CD4-positive, alpha-beta memory T cell (primary cell): ENCODE measurements at places on chromosomes 16 and 17. TPM values are rescaled to one million over a fixed set of nuclear protein-coding genes. Genes with fewer than 3 reads are reported as not detected.

GRCh38 chr16:80806927-80807340, 2.5 kb upstream of the CDYL2 start:
- DNase-seq: peak; percentile 76

The TMEM92 gene
- not detected for total RNA-seq

DNA sequence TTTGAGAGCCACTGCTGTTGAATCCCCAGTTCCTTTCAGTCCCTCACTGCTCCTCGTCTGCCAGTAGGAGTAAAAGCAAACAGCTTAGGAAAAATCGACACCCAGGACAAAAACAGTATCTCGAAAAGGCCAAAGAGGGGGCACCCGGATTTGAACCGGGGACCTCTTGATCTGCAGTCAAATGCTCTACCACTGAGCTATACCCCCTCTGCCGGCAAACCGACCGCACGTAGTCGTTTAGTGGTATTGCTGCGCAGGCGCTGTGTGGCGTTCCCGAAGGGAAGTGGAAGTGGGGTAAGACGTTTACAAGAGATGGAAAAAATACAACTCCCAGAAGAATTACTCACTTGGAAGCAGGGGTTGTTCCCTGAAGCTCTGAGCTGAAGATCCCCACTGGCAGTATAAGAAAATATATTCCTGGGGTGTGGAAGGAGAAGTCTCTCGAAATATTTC, 2.2 kb upstream of the PLXDC1 start:
- DNase-seq: peak; percentile 89

- no peak for DNase-seq
Observed at GRCh38 chr17:8916466-8916865, 49.0 kb upstream of the PIK3R6 start.

The ADCY9 gene
- 7.8 TPM for total RNA-seq

DNA sequence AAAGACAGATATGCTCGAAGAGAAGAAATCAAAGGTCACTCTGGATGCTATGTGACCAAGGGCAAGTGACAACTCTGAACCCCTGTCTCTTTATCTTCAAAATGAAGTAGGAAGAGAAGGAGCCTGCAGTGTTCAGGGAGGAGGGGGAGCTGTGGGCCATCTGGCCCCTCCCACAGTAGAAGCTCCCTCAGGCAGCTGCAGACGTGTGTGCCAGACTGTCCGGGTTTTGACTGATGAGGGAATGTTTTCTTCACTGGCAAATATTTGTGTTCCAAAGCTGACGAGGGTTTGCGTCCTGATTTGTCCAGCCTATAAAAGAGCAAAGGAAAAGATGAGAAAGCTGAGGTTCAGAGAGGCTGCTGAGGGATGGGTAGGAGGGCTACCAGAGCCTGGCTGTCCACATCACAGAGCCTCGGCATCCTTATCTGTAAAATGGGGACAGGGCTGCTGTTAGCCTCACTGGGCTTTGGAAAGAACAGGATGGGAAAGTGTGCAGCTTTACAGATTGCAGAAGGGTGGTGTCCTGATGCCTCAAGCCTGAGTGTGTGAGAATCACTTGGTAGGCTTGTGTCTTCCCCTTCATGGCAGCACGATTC, 1.8 kb upstream of the GINS2 start:
- no peak for DNase-seq

DNA sequence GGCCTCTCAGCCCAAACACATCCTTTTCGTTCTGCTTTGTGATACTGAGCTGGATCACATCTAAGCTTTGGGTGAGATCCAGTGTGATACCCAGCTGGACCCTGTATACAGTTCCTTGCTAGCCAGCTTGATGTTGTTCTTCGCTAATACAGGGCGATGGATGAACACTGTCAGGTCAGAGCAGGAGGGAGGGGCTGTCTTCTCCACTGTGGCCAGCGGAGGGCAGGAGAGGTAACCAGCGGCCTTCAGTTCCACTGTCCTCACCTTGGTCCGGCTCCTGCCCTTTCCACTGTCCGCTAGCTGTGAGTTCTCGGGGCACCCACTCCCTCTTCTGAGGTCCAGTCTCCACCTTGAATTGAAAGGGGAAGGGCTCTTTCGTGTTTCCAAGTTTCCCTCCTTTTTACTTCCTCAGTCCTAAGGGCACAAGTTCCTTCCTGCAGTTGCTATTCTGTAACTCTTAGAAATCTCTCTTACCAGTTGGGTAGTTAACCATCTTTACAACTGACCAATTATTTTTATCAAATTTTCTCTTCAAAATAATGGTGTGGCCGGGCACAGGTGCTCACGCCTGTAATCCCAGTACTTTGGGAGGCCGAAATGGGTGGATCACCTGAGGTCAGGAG, 3.0 kb upstream of the ZNF213 start:
- no peak for DNase-seq

The MGAT5B gene
- total RNA-seq: 1.8 TPM

- DNase-seq: no peak
Observed at GRCh38 chr17:1000597-1001461, 3.9 kb downstream of the TIMM22 start.

- no peak for DNase-seq
Observed at GRCh38 chr16:63323722-63324705, 1287.8 kb upstream of the CDH8 start.

The HOXB4 gene
- 4.5 TPM for total RNA-seq
